ENCODE measurements at places on chromosomes 5 and 9.
A peak's percentile ranks its signal among the peaks of the same experiment; 100 is the strongest.

DNA sequence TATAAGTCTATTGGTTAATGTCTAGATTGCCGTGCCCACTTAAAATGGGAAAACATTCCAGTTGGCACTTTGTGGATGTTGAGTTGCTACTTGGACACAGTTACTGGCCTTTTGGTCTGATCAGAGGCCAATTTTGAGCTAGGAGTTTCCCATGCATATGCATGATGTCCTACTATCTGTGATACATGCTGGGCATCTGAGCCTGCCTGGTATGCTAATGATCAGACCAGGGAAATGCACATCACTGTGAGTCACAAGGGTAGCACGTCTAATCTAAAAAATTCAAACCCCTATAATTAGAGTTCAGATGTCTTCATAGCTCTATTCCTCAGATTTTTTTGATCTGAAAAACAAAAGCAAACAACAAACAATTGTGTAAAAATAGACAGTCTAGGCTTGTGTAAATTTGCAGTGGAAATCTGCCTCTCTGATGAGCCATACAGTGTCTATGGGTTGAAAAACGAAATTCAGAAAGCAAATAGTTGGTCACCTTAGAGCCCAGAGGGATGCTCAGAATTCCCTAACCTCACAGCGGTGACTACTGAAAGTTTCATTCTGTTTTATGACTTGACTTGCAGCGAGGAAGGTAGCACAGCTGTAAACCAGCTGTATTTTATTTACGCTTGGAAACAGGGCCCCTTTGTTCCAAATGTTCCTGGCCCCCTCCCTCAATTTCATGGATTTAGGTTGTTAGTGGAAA is 37.3 kb downstream of the PALM2AKAP2 start:
- no peak for DNase-seq

DNA sequence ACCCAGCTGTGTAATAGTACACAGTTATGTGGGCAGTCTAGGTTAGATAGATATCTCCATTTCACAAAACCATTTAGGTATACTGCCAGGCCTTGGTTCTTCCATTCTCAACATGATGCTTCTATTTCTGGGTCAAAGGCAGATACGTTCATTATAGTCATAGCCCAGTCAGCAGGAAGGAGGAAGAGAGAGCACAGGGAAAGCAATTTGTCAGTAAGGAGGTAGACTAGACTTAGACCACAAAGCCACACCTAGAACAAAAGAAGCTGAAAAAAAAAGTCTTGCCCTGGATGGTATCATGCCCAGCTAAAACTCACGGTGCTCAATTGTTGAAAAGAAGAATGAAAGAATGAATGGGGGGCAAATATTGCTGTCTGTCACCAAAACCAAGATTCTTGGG is 7.6 kb downstream of the INVS start:
- no peak for DNase-seq

DNA sequence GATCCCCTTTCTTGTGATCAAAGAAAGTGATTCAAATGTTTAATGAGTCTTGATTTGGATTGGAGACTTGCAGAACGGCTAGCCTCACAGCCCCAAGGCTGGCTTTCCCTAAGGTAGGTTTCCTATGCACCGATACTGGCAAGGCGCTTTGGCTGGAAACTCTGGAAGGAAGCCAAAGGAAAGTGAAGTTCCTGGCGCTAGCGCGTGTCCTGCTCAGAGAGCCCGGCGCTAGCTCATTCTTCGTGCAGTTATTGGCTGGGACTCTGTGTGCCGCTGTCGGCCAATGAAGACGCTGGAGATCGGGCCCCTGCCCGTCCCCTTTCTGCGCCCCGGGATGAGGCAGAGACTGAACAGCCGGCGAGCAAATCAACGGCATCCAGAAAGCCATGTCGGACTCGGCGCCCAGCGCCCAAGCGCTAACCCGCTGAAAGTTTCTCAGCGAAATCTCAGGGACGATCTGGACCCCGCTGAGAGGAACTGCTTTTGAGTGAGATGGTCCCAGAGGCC is at the start of gene PCDHGC3:
PCDHGC3 (plus strand) TSS at position 342 of the 507 bp plus-strand sequence; CDS start at position 493, 151 bp downstream.
- peak; percentile 74 for DNase-seq

- DNase-seq, result no peak
Observed at GRCh38 chr5:1011741-1012312, 3.2 kb downstream of the NKD2 start.

DNA sequence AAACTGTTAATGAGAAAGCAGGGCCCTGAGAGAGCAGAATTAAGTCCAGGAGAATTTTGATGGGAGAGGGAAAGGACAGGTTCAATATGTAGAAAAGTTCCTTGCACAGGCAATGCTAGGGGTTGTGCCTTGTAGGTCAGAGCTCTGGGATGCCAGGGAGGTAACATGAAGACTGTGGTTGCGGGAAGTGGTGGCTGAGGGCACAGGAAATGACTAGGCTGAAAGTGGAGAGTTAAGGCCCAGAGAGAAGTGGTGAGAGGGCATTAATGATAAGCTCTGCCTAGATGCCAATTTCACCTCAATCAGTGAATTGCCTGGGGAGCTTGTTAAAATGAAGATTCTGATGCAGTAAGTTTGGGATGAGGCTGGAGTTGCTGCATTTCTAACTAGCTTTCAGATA is 31.5 kb upstream of the PPP3R2 start:
- DNase-seq, result no peak

GRCh38 chr9:107211284-107211923 is 71.7 kb upstream of the RAD23B start:
- no peak for DNase-seq

- DNase-seq, result no peak
Observed at GRCh38 chr5:140182075-140182711, 7.2 kb downstream of the CYSTM1 start.

GRCh38 chr5:100913298-100913697 is 10.2 kb upstream of the ST8SIA4 start:
- DNase-seq, result no peak

DNA sequence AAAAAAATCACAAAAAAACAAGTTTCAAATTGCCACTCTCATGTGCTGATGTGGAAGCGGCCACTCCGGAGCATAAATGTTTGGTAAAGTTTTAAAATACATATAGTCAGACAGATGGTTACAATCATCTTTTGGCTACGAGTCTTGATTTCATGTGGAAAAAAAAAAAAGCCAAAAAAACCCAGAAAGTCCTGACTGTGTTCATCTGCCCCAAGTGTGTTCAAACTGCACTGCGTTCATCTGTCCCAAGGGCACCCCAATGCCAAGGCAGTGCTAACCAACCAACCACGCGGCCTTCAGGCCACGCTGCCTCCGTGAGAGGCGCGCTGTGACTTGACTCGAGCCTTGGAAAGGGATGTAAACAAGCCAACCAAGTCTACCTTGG is 127.1 kb downstream of the MYO10 start:
- no peak for DNase-seq

GRCh38 chr5:136424835-136425584 is 59.7 kb upstream of the TRPC7 start:
- DNase-seq, result peak; percentile 17

DNA sequence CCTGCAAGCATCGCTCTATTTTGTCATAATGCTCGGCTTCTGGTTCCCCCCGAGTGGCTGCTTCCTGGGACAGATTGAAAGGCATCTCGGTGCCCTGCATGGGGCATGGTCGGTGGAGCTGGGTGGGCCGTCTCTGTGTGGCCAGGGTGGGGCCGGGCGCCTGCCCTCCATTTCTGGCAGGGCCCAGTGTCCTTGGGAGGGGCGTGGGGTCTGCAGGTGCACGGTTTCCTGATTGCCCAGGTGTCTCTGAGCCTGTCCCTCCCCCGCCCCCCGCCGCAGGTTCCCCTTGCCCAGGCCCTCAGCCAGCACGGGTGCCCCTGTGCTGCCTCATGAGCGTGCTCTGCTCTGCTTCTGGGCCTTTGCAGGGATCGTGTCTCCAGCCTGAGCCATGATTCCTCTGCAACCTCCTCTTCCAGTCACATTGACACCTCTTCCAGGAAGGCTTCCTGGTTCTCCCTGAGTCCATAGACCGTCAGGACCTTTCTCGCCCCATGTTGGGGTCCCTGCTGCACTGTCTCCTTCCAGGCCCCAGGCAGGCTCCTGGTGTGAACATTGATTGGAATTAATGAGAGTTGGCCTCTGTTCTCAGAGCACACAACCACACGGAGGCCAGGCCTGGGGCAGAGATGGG is 90.2 kb downstream of the RXRA start:
- DNase-seq, result no peak

GRCh38 chr5:145920542-145921210 is 15.7 kb upstream of the SH3RF2 start:
- DNase-seq, result no peak

GRCh38 chr5:43573058-43573457 is 16.2 kb upstream of the PAIP1 start:
- DNase-seq, result no peak

DNA sequence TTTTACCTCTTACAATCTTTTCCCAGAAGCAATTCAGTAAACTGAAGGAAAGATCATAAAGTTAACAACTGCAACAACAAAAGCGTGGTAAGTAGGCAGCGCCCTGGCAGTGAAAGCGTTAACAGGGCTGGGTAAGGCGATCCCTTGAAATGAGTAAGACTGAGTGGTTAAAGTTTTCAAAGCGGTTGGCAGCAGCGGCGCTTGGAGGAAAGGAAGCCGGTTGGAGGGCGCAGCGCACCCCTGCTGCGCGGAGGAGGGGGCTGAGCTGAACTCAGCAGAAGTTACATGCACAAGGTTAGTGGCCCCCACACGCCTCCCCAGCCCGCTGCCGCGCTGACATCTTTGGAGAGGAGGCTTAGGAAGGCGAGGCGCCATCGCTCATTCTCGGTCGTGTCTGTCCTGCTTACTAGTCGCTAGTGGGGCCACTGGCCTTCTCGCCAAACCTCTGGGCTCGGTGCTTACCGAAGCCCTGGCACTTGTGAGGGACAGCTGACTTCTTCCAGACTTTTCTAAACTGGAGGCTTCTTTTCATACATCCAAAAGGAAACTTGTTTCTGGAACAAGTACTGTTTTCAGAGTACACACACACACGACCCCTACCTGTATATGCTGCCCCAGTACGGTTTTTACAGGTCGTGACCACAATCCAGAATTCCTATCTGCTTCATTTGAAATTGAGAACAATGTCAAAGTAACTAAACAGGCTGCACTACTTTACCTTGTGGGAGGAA is at the start of gene SH3RF2:
SH3RF2 (plus strand) TSS at position 178 of the 731 bp plus-strand sequence. CDS start 1,351 bp downstream, outside the sequence.
- DNase-seq, result no peak

DNA sequence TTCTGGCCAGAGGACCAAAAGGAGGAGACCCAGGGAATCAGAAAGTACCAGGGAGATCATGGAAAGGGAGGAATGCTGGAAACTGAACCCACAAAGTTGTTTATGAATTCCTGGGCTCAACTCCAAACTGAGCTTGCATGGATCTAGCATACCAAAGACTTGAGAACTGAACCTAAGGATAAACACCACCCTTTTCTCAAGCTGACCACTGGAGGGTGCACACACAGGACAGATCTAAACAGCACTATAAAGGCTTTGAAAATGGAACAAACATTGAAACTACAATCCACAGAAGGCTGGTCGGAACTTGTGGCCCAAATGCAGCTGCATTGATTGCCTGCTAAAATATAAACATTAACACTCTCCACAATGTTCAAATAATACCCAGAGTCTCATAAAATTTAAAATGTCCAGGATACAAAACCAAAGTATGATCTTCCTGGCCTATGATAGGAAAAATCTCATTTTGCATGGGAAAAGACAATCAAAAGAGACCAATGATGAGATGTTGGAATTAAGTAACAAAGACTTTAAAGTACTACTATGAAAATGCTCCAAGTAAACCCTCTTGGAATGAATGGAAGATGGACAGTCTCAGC is 15.6 kb upstream of the IRF1 start:
- no peak for DNase-seq

- DNase-seq, result no peak
Observed at GRCh38 chr9:250625-251024, 36.0 kb downstream of the DOCK8 start.

DNA sequence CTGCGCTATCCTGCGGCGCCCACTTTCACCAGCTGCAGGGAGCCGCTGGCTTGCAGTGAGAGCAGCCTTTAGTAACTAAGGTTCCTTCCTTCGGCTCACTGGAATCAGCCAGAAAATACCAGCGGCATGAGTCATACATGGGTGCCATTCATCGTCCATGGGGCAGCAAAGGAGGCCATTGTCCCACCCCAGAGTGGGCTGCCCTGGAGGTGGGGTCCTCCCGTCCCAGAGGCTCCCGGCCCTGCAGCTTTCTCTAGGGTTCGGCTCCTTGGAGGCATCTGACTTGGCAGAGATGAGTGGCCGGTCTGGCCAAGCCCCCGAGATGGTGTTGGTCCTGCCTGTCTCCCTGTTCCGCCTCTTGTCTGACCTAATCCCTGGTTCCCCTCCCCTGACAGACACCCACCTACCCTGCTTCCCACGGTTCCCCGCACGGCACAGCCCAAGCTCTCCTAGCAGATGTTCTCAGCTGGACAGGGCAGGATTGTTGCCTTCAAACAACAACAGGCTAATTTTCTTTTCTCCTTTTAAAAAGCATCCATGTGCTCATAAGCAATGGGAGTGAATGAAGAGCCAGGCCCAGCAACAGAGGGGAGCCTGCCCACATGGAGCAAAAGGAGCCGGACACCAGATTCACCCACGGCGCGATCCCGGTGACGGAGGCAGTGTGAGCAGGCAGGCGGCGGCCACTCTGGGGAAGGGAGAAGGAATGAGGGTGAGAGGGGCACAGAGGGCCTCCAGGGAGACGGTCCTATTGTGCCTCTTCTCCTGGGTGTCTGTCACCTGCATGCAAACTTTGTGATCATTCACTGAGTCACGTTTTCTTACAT is 97.0 kb upstream of the COL5A1 start:
- DNase-seq, result no peak

GRCh38 chr9:124202447-124202971 is 55.2 kb upstream of the NEK6 start:
- peak; percentile 18 for DNase-seq

GRCh38 chr5:95081982-95082381 is 202.9 kb downstream of the MCTP1 start:
- DNase-seq, result no peak

DNA sequence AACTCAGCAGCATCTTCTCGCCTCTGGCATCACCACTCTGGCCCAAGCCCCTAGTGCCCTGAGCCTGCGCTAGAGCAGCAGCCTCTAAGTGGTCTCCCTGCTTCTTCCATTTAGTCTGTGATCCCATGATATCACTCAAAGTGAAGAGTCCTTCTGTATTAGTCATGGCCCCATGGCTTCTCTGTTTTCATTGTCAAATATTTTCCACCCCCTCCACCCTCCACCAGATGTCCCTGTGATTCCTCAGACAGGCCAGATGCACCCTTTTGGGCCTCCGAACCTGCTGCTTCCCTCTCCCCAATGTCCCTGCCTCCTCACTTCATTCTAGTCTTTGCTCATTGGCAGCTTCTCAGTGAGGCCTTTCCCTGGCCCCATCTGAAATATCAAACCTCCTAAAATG is 299.2 kb downstream of the SPOCK1 start:
- no peak for DNase-seq

- DNase-seq, result no peak
Observed at GRCh38 chr5:170892196-170892595, 30.4 kb downstream of the RANBP17 start.

DNA sequence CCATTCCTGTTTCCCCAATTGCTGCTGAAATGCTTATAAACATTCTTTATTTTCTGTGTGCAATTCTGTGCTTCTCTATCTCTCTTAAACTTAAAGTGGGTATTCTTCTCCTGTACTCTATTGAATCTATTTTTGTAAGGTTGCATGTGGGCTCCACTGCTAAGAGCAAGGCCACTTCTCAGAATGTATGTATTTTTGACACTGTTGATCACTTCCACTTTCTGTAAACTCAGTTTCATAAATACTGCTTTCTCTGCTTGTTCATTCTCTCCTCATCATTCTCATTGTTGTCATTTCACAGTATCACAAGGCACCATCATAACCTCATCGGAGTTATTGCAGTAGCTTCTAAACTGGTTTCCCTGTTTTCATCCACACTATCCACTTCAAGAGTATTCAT is 483.0 kb upstream of the CDH18 start:
- no peak for DNase-seq
